ENCODE measurements at places on chromosomes 12 and 14. TPM values are rescaled to one million over a fixed set of nuclear protein-coding genes. Genes with fewer than 3 reads are reported as not detected.

DNA sequence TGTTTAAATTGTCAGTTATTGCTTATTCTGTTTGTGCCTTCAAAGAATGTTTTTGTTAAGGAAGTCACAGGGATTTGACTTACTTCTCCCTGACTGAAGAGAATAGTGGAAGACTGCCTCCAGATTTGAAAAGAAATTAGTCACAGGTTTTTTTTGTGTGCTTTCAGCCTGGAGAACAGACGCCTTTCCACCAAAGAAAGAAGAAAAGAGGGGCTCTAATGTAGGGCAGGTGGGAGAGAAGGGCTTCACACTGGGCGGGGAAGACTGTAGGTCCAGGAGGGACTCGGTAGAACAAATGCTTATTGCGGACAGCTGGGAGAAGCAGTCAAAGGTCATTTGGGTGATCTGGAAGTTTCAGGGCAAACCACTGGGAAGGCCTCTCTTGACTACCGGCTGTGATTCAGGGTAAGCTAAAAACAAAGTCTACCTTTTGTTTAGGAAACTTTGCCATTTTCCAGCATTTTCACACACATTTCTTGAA lies 76.8 kb downstream of the SAMD4A start:
- no peak for DNase-seq

DNA sequence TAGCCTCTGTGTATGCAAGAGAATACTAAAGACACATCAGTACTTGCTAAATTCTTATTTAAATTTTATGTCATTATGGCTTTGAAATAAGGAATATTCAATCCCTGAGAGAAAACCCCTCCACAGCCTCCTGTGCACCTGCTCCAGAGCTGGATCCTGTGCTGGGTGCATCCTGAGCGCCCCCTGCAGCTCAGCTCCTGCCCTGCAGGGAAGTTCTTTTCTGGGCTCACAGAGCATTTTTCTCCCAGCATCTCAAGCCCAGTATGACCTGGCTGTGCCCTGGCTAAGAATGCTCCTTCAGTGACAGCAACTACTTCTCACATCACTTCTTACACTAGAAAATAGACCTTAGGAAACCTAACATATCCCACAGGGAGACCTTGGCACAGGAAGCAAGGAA lies 1211.7 kb downstream of the TMEM121 start:
- no peak for DNase-seq

- no peak for DNase-seq
These were observed 916 bp upstream of the CHPT1 start for GRCh38 chr12:101696251-101697196.

- no peak for DNase-seq
These were observed 283.7 kb downstream of the FBXL14 start for GRCh38 chr12:1310653-1311052.

DNA sequence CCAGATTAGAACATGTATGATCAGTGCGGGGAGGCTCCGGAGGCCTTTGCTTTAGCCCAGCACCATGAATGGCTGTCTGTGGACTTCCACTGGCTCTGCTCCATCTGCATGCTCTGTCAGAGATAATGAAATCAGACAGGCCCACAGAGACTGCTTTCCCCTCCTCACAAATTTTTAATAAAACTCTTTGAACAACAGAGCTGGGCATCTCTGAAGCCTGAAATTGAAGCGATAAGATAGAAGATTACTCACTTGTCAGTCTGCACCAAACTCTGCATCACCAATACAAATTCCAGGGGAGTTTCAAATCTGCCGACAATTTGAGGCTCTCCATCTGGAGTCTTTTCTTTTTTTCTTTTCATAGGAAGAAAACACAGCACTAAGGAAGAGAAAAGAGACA lies 110.0 kb downstream of the DYRK2 start:
- DNase-seq, result no peak

Gene VTI1B
- total RNA-seq, result 69.7 TPM

Gene TUBA1C
- total RNA-seq, result 1,420 TPM

- DNase-seq, result no peak
These were observed 27.9 kb upstream of the TCL1A start for GRCh38 chr14:95741781-95742180.

Gene TUBA1B
- 5,195 TPM for total RNA-seq

- peak; percentile 78 for DNase-seq
These were observed 32.4 kb downstream of the PITPNM2 start for GRCh38 chr12:123118497-123118896.

GRCh38 chr12:82314406-82314892 lies 43.7 kb downstream of the CCDC59 start:
- no peak for DNase-seq

- DNase-seq, result peak; percentile 11
These were observed 123.5 kb downstream of the TTC8 start for GRCh38 chr14:88947646-88948598.

- DNase-seq, result peak; percentile 96
These were observed 67.2 kb downstream of the BTG1 start for GRCh38 chr12:92078167-92079053.

DNA sequence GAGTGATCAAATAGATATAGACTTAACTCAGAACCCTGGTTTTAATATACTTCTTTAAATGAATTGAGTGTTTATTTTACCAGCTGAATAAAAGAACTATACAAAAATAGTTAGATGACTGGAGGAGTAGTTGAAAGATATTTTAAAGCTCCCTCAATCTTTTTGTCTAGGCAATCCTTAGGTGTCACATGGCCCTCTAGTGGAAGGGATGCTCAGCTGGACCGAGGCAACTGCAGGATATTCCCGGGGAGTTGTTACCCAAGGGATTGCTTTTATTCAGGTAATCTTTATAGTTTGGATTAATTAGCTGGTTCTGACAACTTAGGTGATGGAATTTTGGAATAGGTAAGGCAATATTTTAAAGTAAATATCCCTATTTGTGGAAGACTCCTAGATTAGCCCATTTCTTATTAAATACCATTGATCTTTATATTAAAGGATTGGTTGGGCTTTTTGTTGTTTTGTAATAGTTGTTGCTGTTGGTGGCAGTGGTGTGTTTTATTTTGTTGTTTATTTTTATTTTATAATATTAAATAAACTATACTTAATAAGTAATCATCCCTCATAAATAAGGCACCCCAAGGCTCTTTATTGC lies 57.1 kb downstream of the ZDHHC17 start:
- peak; percentile 47 for DNase-seq

DNA sequence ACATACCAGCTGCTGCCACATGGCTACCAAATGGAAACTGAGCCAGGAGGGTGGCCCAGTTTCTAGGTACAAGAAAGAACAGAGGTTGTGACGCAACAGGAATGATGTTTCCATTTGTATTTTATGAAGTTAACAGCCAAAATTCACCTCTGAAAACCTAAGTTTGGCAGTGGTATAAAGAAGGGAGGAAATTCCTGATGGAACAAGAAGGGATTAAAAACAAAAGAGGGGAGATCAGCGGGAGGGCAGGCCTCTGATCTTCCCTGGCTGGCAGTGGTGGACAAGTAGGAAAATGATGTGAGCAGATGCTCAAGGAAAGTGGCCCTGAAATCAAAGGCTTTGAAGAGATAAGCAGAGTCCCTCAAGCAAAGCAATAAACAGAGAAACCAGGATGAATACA lies 47.3 kb upstream of the BCL2L14 start:
- no peak for DNase-seq

GRCh38 chr14:93731753-93732152 lies 56.5 kb downstream of the PRIMA1 start:
- DNase-seq, result no peak

Gene RTL1
- total RNA-seq, result not detected

GRCh38 chr14:22276913-22277816 lies 311.9 kb downstream of the DAD1 start:
- peak; percentile 35 for DNase-seq

Gene SLC15A5
- total RNA-seq, result not detected

- no peak for DNase-seq
These were observed 115.1 kb downstream of the BEGAIN start for GRCh38 chr14:100472094-100472455.

Gene TAS2R50
- 4.4 TPM for total RNA-seq

Gene ST8SIA1
- total RNA-seq, result not detected

DNA sequence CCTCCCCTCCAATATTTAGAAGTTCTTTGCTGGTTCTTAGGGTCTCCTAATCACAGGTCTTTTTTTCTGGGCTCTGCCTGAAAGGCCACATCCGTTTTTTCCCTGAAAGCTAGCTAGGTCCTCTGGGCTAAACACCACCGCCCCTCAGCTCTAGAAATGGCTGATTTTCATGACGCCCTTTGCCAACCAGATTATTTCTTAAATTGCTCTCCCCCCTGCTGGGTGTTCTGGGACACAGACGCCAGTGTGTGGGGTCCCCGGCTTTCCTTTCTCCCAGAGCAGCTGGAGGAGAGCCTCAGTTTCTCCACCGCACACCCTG lies 45.3 kb upstream of the ATP23 start:
- DNase-seq, result no peak

DNA sequence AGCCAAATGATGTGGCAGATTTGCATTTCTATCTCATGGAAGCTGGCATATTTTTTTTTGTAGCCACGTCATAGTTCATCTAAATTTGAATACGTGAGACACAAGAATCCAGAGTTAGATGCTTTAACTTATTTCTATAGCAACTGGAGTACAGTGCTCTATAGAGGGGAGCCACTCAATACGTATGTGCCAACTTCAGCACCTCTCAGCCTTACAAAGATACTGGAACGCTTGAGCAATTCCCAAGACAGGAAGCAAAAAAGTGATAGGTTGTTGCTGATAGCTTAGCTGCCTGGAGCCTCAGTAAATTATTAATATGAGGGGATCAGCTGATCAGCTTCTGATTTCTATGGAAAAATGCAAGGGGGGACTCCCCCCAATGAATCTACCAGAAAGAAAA lies 24.1 kb upstream of the PELI2 start:
- DNase-seq, result no peak

Gene TMEM229B
- total RNA-seq, result not detected

DNA sequence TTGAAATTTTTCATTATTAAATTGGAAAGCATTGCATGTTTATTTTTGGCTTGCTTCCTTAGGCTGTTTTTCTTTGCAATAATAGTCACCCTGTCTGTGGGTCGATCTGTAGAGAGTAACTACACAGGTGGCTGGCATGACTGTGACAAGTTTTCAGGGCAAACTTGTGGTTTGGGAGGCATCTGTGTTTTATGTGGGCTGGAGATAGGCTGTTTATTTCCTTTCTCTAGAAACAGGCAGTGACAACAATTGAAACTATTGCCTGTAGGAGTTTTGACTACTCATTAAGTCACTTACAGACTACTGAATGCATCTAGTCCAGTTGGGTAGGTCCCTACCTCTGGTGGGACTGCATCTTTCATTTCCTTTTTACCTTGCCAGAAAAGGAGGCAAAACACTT lies 155.6 kb downstream of the DYRK2 start:
- no peak for DNase-seq

- no peak for DNase-seq
These were observed 50.7 kb upstream of the DLK1 start for GRCh38 chr14:100675699-100676684.

Gene CCDC184
- 0.18 TPM for total RNA-seq

Gene FOXG1
- not detected for total RNA-seq

Measured in IMR-90 (cell line).